Right forelimb (tissue), 1 donor: ENCODE measurements at places on chromosomes 4 and X.

DNA sequence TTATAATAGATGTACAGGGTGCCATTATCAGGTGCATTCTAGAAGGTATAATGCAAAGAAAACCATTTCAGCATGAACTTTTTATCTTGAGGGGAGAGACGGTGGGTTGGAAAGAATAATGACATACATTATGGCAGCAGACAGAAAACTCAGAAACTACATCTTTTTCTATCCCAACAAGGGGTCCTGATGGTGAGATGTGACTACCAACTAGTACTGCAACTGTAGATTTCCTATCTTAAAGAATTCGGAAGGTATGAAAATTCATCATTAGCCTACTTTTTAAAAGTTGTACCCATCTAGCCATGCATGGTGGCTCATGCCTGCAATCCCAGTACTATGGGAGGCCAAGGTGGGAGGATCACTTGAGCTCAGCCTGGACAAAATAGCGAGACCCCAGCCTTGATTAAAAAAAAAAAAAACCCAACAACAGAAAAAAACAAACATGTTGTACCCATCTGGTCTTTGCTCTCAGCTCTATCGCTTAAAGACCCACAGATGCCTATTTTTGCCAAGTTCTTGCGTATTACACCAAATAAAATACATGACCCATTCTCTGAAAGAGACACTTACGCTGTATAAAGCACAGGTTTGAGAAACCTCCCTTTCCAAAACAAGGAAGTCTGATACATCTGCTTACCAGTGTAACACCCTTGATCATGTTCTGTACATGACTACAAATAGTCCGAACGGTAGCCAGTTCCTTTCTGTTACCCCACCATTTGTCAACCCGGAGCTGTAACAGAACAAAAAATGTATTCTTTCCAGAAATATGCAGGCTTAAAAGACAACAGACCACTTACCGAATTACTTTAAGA is 1.6 kb downstream of the RPL9 start:
- no peak for DNase-seq

GRCh38 chr4:88836216-88836615 is 138.6 kb upstream of the NAP1L5 start:
- no peak for DNase-seq

- DNase-seq: no peak
Measured at GRCh38 chr4:22653752-22654151, 39.0 kb upstream of the GBA3 start.

DNA sequence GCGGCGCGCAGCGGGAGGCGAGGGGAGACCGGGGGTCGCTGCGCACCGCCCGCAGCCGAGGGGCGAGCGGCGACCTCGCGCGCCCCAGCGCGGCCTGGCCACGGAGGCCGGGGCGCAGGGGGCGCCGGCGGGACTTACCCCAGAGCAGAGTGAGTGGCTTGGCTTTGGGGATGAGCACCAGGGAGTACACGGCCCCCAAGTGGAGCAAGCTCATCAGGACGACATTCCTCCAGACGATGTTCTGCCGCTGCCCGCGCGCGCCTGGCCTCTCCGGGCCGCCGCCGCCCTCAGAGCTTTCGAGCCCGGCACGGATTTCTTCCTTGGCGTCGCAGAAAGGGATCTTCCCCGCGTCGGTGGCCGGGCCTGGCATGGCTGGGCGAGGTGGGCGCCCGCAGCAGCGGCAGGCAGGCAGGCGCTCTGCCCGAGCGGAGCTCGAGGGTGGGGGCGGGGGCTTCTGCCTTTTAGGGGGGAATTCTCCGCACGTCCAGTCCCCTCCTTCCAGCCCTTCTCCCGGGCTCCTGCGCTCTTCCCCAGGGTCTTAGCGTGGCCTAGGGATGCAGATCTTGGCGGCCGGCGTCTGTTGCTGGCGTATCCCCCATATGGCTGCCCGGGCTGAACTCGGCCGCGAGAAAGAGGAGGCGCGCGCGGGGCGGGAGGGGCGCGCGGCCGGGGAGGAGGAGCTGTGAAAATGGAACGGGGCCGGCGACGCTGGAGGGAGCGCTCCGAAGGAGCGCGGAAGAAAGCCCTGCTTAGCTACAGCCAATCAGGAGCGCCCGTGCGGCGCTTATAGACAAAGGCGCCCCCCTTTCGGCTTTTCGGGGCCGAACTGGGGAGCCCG is at the start of gene SCD5:
SCD5 (minus strand) TSS at position 629 of the 838 bp plus-strand sequence; CDS start at position 370, 259 bp downstream.
- peak; percentile 87 for DNase-seq

DNA sequence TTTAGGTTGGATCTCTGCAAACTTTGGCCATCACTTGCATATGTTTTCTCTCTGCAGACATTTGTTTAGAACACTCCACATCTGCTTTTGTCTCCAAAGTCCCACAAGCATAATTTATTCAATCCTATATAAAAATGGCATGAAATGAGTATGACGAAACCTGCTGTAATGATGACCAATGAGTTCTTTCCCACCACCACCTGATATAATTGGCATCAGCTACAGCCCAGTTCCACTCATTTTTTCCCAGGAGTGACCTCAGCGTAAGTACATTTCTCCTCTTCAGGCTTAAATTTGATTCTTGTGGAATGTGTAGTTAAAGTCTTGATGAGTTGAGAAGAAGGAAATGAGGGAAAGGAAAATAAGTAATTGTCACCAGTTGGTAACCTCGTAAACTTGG is 205.1 kb downstream of the AWAT2 start:
- DNase-seq: no peak

- no peak for DNase-seq
Measured at GRCh38 chr4:119103263-119103662, 32.4 kb upstream of the MYOZ2 start.

DNA sequence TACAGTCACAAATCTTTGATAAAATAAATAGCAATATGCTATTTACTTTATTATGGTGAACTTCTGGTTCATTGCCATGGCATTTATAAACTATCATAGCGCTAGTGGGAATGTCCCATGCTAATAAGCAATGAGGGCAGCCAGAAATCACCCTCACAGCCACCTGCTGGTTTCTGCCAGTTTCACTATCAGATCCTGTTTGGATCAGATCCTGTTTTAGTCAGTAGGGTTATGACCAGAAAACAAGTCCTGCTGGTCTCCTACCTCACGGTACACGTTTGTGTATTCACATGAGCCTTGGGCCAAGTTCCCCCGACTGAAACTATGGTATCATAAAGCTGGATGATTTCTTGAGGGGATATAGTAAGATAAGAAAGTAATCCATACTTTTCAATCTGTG is 17.7 kb downstream of the FOXR2 start:
- DNase-seq: no peak

DNA sequence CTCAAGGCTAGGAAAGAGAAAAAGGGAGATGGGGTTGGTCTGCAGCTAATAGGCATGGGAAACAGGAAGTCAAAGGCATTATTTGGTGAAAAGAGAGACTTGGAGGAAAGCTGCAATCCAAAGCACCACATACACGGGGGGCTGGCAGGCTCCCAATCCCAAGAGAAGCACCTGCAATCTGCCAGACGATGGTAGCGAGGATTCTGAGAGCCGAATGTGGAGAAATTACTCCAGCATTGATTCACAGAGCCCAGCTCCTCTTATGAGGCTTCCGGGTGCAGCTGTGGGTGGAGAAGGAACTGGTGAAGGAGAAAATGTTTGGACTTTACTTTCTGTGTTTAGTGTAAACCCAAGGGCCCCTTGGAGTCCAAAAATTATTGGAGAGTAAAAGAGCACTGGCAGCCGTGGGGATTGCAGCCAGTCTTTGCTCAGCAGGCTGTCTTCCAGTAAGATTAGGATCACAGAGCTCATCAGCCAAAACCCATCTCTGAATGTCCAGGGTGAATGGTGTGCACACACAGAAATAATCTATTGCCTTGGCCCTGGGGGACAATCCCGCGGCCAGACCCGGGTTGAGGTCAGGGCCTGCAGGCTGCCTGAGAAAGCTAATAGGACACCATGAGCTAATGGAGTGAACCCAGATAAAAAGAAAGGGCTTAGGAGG is 197.6 kb downstream of the KIT start:
- no peak for DNase-seq

GRCh38 chr4:119471259-119471658 is 149.3 kb upstream of the FABP2 start:
- no peak for DNase-seq
